ENCODE measurements at places on chromosomes 16 and 17.
A peak's percentile ranks its signal among the peaks of the same experiment; 100 is the strongest.

GRCh38 chr16:2088759-2089358 is 41.1 kb downstream of the TSC2 start:
- DNase-seq: no peak

- no peak for DNase-seq
Observed at GRCh38 chr17:78252111-78252634, 20.7 kb downstream of the TMEM235 start.

GRCh38 chr16:3864562-3864961 is 16.0 kb downstream of the CREBBP start:
- no peak for DNase-seq

DNA sequence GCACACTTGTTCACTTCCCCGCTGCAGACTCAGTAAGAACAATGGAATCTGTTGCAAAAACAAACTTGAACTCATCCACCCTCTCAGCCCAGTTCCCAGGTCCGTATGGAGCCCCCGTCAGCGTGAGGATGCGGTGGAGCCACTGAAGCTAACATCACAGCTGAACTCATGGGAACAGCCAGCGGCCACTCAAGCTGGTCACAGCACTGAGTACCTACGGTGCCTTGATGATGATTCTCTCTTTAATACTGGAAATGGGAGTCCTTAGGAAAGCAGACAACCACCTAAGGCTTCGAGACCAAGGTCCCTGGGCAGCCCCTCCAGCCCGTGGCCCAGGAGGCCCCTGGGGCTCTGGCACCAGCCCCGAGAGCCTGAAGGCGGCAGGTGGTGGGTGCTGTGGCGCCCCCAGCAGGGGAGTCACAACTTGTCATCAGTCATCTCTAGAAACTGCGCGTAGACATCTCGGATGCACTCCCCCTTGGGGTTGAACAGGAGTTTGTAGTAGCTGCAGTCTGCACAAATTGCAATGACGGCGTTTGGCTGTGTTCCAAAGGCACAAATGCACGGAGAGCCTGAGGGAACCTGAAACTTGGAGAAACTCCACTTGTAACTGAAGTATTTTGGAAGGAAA is 31.0 kb upstream of the RHOT1 start:
- peak; percentile 11 for DNase-seq

- no peak for DNase-seq
Observed at GRCh38 chr16:79047337-79047736, 553.2 kb downstream of the MAF start.

DNA sequence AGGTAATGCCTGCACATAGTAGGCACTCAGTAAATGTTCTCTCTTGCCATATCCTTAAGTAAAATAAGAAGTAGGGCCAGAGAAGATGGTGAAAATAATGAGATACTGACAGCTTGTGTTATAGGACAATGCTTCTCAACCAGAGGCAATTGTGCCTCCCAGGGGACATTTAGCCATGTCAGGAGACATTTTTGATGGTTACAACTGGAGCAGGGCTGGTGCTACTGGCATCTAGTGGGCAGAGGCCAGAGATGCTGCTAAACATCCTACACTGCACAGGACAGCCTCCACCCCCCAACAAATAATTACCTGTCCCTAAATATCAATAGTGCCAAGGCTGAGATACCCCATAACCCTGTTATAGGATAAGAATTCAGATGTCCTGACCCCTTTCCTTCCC is 1.7 kb downstream of the RAD51D start:
- DNase-seq: peak; percentile 4

GRCh38 chr16:56237451-56237930 is 46.2 kb downstream of the GNAO1 start:
- no peak for DNase-seq

- no peak for DNase-seq
Observed at GRCh38 chr17:45300060-45300751, 16.6 kb downstream of the MAP3K14 start.

- no peak for DNase-seq
Observed at GRCh38 chr17:75645501-75645888, 12.3 kb downstream of the SMIM5 start.

DNA sequence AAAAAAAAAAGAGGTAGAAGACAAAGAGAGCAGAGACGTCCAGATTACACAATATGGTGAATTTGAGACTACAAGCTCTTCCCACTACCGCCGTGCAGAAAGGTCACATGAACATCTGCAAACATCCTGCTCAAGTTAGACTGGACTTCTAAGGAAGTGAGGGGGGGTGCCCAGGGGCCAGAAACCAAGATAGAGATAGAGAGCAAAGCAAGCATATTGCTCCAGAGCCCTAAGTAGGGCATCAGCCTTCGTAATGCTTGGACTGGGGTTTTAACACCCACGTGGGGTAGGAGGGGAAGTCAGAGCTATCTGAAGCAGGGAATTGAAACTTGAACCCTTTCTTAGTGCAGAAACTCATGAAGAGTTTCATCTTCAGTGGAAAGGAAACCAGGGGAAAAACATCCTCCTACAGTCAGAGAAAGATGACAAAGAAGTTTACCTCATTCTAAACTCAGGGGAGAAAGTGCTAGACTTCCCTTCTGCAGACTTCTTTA is 8.7 kb downstream of the CLEC19A start:
- peak; percentile 27 for DNase-seq

DNA sequence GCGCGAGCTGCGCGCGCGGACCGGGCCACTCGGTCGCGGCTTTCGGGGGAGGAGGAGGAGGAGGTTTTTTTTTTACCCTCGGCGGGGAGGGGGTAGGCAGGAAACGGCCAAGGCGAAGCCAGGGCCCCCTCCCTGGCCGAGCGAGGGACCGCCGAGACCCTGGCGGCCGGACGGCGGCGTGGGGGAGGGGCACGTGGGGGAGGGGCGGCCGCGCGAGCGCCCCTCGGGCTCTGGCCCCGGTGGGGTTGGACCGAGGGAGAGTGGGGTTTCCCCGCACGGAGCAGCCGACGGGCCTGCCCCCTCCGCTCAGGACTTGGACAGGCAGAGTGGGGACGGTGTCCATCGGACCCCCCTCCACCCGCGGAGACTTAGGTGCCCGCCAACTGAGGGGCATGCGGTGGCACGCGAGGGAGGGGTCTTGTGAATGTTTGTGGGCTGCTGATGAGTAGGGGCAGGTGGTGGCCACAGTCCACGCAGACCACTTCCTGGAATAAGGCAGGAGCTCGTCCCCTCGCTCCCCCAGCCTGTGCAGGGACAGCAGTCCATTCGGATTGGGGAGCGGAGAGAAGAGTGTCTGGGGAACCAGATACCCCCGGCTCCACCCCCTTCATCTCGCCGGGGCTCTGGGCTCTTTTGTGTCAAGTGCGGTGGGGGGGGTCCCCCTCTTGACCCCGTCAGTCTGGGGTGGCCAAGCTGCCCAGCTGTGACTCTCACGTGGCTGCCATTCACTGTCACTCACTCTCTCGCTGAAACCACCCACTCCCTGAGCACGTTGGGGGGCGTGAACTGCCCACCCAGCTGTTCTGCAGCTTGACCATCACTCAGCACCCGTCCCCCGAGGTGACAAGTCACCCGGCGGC is 3.0 kb upstream of the CHD3 start:
- DNase-seq: no peak

- no peak for DNase-seq
Observed at GRCh38 chr17:19897903-19898302, 30.2 kb upstream of the ULK2 start.

DNA sequence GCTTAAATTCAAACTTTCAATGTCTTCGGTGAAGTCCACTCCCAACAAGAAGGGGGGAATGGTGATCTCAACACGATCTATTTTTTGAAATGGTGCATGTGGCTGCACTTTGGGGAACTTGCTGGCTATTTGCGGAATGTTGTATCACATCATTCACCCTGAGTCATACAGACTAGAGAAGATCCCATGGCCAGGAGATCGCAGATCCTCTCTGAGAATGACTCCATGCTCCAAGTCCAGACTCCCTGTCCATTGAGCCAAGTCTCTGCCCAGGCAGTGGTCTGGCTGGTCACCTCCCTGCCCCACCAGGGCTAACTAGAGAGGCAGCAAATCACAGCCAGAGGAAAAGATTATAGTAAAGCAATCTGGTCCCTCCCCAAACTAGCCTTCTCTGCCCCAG is 120.6 kb downstream of the XYLT1 start:
- DNase-seq: no peak

GRCh38 chr17:75825748-75826370 is 18.3 kb downstream of the UNC13D start:
- DNase-seq: no peak

DNA sequence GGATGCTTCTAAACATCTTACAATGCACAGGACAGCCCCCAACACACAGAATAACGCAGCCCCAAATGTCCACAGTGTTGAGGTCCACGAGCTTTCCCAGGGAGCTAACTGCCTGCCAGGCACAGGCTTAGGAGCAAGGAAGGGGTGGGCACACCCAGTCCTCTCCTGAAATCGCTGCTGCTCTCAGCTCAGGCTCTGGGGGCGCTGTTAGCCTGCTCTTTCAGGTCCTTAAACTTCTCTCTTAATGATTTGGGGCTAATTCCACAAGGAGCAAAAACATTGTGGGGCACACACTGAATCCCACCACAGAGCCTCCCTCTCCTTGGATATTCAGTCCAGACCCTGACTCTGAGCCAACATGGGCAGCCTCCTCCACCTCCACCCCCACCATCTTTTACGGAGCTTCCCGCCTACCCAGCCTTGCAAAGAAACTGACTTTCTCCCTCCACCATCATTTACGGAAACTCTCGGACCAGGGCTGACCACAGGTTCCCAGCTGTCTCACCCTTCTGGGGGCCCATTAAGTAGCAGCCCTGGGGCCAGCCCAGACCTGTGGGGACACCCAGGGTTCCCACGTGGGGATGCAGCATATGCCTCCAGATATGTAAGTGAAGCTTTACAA is 1.1 kb downstream of the CD300H start:
- peak; percentile 17 for DNase-seq

- DNase-seq: no peak
Observed at GRCh38 chr16:273547-274421, 2.0 kb downstream of the RGS11 start.

GRCh38 chr16:66520406-66521170 is 29.3 kb downstream of the TK2 start:
- DNase-seq: no peak

DNA sequence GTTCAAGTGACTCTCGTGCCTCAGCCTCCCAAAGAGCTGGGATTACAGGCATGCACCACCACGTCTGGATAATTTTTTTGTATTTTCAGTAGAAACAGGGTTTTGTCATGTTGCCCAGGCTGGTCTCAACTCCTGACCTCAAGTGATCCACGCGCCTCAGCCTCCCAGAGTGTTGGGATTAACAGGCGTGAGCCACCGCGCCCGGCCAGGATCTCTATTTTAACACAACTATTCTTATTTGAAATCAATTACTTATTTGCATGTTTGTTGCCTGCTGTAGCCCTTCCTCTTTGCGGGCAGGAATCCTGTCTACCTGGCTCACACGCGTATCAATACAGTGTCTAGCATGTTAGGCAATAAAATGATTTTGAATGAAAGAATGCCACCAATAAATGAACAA is 818 bp upstream of the CNEP1R1 start:
- DNase-seq: no peak

DNA sequence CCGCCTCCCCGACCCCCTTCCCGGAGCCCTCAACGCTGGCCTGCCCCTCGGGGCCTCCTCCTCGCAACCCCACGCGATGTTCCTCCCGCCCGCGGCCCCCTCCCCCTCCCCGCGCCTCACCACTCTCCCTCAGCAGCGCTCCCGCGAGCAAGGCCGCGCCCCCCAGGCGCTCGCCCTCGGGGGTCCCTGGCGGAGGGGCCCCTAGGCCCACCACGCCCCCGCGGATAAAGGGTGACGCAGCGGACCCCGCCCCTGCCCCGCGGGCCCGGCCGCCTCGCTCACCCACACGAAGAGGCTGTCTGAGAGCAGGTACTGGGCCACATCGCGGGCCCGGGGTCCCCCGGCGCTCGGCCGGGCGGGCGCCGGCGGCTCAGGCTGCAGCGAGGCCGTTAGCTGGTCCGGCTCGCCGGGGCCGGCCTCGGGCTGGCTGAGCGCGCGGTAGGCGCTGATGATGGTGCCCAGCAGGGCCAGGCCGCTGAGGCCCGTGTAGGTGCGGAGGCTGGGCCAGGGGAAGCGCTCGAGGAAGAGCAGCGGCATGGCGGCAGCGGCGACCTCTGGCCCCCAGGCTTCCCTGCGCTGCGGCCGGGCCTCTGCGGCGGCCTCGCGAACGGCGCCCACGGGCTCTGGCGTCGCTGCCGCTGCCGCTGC is 430 bp downstream of the AMFR start:
- no peak for DNase-seq

- no peak for DNase-seq
Observed at GRCh38 chr16:77928096-77928495, 94.3 kb upstream of the CLEC3A start.

DNA sequence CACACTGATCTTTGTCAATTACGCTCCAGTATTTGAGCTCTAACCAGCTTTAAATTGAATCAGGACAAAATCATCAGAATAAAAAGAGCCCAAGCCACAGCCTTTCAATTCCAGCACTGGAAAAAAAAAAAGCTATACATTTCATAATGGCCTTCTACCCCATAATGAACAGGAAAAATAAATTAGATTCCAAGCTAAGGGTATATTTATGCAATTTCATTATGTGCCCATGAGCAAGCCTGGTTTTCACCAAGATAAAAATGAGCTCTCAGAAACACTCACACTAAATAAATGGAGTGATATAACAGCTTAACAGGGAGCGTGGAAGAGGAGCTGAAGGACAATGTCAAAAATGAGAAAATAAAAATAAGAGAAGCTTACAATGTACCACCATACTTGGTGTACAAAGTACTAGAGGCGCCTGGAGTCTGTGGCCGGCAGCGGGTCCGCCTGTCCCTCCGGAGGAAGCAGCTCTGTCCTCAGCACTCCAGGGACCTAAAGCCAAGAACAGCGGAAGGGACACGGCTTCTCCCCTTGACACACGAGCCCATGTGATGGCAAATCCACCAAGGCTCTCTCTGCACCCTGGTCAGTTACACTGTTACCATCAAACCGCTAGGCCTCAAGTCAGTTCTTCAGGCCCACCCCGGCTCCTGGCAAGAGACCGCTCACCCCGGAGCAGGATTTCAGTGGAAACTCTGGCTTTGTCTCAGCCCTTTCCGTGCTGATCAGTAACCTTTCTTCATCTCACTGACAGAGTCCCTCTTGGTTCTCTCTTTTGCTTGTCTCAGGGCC is 69.6 kb downstream of the RBFOX3 start:
- no peak for DNase-seq

DNA sequence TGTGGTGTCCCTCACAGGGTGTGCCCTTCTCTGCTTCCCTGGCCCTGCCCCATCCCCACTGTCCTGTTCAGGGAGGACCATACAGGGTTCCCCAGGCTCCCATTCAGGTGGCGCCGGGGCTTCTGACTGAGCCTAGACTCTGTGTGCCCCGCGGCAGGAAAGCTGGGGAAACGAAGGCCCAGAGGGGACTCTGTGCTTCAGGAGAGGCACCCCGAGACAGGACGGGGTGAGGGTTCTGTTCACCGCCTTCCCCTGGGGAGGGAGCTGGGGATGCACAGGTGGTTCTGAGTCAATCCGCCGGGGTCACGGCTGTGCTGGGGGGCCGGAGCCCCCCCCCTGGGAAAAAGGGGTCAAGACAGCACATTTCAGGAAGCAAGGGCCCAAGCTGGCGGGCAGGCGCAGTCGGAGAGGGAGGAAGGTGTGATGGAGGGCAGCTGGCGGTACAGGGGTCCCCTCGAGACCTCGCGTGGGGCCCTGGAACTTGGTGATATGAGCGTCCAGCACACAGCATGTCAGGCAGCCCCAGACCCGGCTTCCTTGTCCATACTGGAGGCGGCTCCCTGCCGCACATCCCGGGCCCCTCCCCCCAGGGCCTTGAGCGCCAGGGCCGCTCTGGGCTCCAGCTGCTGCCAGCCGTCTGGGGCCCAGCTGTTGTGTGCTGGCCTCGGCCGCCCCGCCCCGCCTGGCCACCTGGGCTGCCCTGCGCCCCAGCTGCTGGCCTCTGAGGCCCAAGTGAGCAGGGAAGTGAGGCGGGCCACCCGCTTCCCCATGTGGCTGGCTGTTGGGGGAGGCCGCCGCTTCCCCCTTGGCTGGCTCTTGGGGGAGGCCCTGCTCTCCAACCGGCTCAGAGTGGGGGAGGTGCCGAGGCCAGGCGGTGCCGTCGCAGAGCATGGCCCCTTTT is 5.6 kb upstream of the NOTUM start:
- no peak for DNase-seq
